HFFc6 (cell line): ENCODE measurements at places on chromosomes 12 and 14. TPM values are rescaled to one million over a fixed set of nuclear protein-coding genes. Genes with fewer than 3 reads are reported as not detected.

Gene ADAM20
- total RNA-seq, result 0.08 and 0.09 TPM in 2 replicates

Gene SRRM4
- not detected in 3 replicates for total RNA-seq

Gene DIABLO
- total RNA-seq, result 48.1 and 48.3 TPM in 2 replicates

Gene TMED8
- total RNA-seq, result 5.7 to 6.3 TPM (median 6.2 TPM) in 3 replicates

Gene ANKRD33
- total RNA-seq, result not detected in 2 replicates

Gene WSCD2
- not detected in 3 replicates for total RNA-seq

Gene NPAS3
- not detected in 3 replicates for total RNA-seq

Gene AKAP5
- 1.0 to 1.2 TPM (median 1.0 TPM) in 3 replicates for total RNA-seq

Gene MAX
- total RNA-seq, result 75.4 to 82.1 TPM (median 77.2 TPM) in 3 replicates

Gene SLCO1B1
- not detected in 3 replicates for total RNA-seq

Gene SPATA7
- 5.3 to 6.1 TPM (median 5.8 TPM) in 3 replicates for total RNA-seq

Gene KRT3
- total RNA-seq, result not detected in 3 replicates

Gene CLEC4D
- not detected in 3 replicates for total RNA-seq

Gene SNRNP35
- total RNA-seq, result 13.3 to 14.9 TPM (median 13.8 TPM) in 3 replicates

Gene SLC25A29
- 5.7 to 7.0 TPM (median 6.5 TPM) in 3 replicates for total RNA-seq

Gene HHIPL1
- 0.99 to 3.2 TPM (median 2.2 TPM) in 3 replicates for total RNA-seq

DNA sequence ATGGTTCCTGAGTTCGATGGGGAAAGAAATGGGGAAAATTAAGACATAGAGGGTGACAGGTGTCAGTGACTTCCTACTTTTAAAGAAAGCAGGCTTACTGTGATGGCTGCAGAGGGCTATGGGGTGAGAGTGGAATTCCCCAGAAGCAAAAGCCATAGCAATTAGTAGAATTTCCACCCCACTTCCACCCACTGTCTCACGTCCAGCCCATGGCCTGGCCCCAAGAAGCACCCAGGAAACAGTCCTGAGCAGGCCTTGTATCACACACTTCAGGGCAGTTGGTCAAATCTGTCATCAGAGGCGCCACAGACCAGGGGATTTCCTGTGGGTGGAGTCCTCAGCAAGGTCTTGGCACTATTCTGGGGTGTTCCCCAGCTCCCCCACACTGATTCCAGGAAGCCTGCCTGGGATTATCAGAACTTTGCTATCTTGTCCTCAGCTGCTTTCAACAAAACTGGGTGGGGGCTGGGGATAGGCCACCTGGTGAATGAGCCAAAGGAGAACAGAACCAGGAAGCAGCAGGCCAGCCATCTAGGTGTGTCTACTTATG lies 120.1 kb upstream of the CCND2 start:
- no peak overlapping the region for H3K27ac ChIP-seq
- peaks cover 5% of the 10 kb centered on the region for H3K27me3 ChIP-seq
- no peaks in the 10 kb centered on the region for H3K4me1 ChIP-seq
- no peak overlapping the region for H3K4me3 ChIP-seq

GRCh38 chr12:131309700-131310099 lies 356.0 kb downstream of the ADGRD1 start:
- DNase-seq, result no peak
- no peak overlapping the region for H3K4me3 ChIP-seq
- no peaks in the 10 kb centered on the region for H3K36me3 ChIP-seq
- no peaks in the 10 kb centered on the region; the same call in 1 of the 2 replicates for H3K27me3 ChIP-seq

DNA sequence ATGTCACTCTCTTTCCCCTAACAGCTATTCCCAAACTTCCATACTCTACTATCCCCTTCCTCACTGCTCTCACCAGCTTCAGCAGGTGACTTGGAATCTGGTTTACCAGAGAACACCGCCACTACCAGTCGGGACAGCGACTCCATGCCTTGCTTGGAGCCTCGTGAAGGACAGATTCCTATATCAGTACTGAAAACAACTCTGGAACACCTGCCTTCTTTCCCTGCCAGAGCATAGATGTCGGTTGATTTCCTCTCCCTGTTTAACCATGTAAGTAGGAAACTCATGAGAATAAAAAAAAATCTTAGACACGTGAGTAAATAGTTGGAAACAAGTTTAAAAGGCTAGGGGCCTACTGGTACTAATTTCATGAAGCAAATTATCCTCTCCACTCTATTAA lies 219.5 kb upstream of the ABCD2 start:
- H3K36me3 ChIP-seq, result no peaks in the 10 kb centered on the region
- no peak overlapping the region for H3K27ac ChIP-seq
- no peaks in the 10 kb centered on the region for H3K4me1 ChIP-seq
- no peaks in the 10 kb centered on the region for H3K27me3 ChIP-seq
- no peak overlapping the region for H3K4me3 ChIP-seq
- no peak for DNase-seq

- no peak overlapping the region for H3K4me3 ChIP-seq
- no peak for DNase-seq
- no peaks in the 10 kb centered on the region for H3K36me3 ChIP-seq
These were observed 176.0 kb downstream of the KIF26A start for GRCh38 chr14:104314251-104314941.

GRCh38 chr12:11577658-11578260 lies 71.7 kb upstream of the ETV6 start:
- no peak overlapping the region for H3K27ac ChIP-seq
- peaks cover 10% of the 10 kb centered on the region for H3K27me3 ChIP-seq
- H3K4me1 ChIP-seq, result peaks cover 43% of the 10 kb centered on the region
- 0 out of 2 replicates have a peak, but pooled peaks cover 4% of the 10 kb centered on the region for H3K36me3 ChIP-seq
- peak; percentile 3 for DNase-seq
- H3K4me3 ChIP-seq, result no peak overlapping the region

- H3K27ac ChIP-seq, result no peak overlapping the region
- no peaks in the 10 kb centered on the region for H3K27me3 ChIP-seq
- H3K36me3 ChIP-seq, result peaks cover 5% of the 10 kb centered on the region; the same call in 1 of the 2 replicates
- no peaks in the 10 kb centered on the region for H3K4me1 ChIP-seq
- no peak overlapping the region for H3K4me3 ChIP-seq
These were observed 17.9 kb upstream of the SOS2 start for GRCh38 chr14:50249136-50249775.

- peak; percentile 60 for DNase-seq
- peaks cover 49% of the 10 kb centered on the region for H3K4me1 ChIP-seq
- peaks cover 34% of the 10 kb centered on the region for H3K36me3 ChIP-seq
These were observed 185.3 kb upstream of the BCL2L14 start for GRCh38 chr12:11885261-11886038.

GRCh38 chr12:95601091-95601961 lies 50.0 kb upstream of the USP44 start:
- H3K27ac ChIP-seq, result peak overlapping the region; percentile 58
- H3K4me3 ChIP-seq, result peak overlapping the region; percentile 13
- peak; percentile 72 for DNase-seq

DNA sequence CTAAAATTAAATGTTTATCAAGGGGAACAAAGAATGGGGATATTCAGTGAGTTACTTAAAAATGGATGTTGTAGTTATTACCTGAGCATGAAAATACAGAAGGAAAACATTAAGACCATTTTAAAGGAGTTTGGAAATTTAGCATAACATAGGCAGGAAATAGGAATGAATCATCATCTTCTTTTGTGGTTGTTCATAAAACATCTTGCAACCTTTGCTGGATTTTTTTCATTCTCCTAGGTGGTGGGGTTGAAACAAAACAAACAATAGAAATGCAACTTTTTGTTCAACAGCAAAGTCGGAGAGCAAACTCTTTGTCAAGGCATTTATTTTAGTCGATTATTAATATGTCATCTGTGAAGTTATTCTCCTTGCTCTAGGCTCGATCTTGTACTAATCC lies 275.1 kb downstream of the IPO8 start:
- no peaks in the 10 kb centered on the region for H3K36me3 ChIP-seq
- no peak overlapping the region for H3K4me3 ChIP-seq
- H3K27ac ChIP-seq, result no peak overlapping the region
- peaks cover 23% of the 10 kb centered on the region for H3K4me1 ChIP-seq

GRCh38 chr14:23636317-23637211 lies at the start of gene DHRS2:
Gene DHRS2, plus strand, starts transcription at chr14:23636364. Its CDS starts 2,501 bp downstream, at chr14:23638865.
- H3K4me1 ChIP-seq, result peaks cover 16% of the 10 kb centered on the region
- no peak within 1 kb of the TSS for H3K27ac ChIP-seq
- no peak within 1 kb of the TSS for H3K4me3 ChIP-seq
- DNase-seq, result no peak
- peaks cover 9% of the 10 kb centered on the region for H3K27me3 ChIP-seq

DNA sequence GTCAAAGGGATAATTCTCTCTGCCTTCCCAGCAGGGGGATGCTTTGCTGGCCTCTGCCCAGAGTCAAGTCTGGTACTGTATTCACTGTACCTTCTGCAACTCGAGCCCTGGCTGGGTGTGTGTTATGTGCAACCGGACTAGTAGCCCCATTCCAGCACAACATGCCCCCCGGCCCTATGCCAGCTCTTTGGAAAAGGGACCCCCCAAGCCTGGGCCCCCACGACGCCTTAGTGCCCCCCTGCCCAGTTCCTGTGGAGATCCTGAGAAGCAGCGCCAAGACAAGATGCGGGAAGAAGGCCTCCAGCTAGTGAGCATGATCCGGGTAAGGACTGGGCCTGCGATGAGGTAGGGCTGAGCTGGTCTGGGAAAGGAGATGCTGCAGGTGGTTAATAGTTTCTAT lies 3.3 kb downstream of the RNF31 start:
- H3K4me3 ChIP-seq, result no peak overlapping the region
- DNase-seq, result no peak
- peaks cover 9% of the 10 kb centered on the region for H3K36me3 ChIP-seq
- no peak overlapping the region for H3K27ac ChIP-seq

GRCh38 chr12:28775556-28775955 lies 373.5 kb upstream of the FAR2 start:
- no peak for DNase-seq
- H3K4me3 ChIP-seq, result no peak overlapping the region

GRCh38 chr12:31206038-31206670 lies 119.8 kb downstream of the SINHCAF start:
- H3K4me3 ChIP-seq, result no peak overlapping the region
- no peaks in the 10 kb centered on the region for H3K36me3 ChIP-seq
- DNase-seq, result no peak
- H3K4me1 ChIP-seq, result no peaks in the 10 kb centered on the region
- H3K27ac ChIP-seq, result no peak overlapping the region

GRCh38 chr12:43293396-43293795 lies 258.6 kb downstream of the ADAMTS20 start:
- peaks cover 54% of the 10 kb centered on the region for H3K4me1 ChIP-seq
- no peak overlapping the region for H3K4me3 ChIP-seq
- DNase-seq, result no peak
- no peaks in the 10 kb centered on the region for H3K27me3 ChIP-seq
- H3K36me3 ChIP-seq, result 0 out of 2 replicates have a peak, but pooled peaks cover 3% of the 10 kb centered on the region

DNA sequence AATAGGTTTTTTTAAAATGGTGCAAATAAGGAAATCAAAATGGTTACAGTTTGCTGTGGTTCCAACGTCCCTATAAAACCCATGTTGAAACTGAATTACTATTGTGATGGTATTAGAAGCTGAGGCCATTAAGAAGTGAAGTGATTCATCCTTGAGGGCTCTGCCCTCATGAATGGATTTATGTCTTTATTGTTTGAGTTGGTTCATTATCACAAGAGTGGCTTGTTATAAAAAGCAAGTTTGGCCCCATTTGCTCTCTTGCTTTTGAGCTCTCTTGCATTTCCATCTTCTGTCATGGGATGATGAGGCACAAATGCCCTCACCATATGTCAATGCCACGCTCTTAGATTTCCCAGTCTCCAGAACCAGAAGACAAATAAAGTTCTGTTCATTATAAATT lies 62.3 kb downstream of the PRKD1 start:
- DNase-seq, result no peak
- no peaks in the 10 kb centered on the region for H3K36me3 ChIP-seq
- no peaks in the 10 kb centered on the region for H3K27me3 ChIP-seq

- H3K27me3 ChIP-seq, result peaks cover 21% of the 10 kb centered on the region
- DNase-seq, result no peak
- H3K4me1 ChIP-seq, result peaks cover 6% of the 10 kb centered on the region
These were observed 122.9 kb downstream of the PRKCH start for GRCh38 chr14:61444215-61444768.

GRCh38 chr14:80271389-80271788 lies 60.1 kb upstream of the DIO2 start:
- H3K27me3 ChIP-seq, result no peaks in the 10 kb centered on the region
- H3K4me3 ChIP-seq, result no peak overlapping the region
- H3K27ac ChIP-seq, result no peak overlapping the region

DNA sequence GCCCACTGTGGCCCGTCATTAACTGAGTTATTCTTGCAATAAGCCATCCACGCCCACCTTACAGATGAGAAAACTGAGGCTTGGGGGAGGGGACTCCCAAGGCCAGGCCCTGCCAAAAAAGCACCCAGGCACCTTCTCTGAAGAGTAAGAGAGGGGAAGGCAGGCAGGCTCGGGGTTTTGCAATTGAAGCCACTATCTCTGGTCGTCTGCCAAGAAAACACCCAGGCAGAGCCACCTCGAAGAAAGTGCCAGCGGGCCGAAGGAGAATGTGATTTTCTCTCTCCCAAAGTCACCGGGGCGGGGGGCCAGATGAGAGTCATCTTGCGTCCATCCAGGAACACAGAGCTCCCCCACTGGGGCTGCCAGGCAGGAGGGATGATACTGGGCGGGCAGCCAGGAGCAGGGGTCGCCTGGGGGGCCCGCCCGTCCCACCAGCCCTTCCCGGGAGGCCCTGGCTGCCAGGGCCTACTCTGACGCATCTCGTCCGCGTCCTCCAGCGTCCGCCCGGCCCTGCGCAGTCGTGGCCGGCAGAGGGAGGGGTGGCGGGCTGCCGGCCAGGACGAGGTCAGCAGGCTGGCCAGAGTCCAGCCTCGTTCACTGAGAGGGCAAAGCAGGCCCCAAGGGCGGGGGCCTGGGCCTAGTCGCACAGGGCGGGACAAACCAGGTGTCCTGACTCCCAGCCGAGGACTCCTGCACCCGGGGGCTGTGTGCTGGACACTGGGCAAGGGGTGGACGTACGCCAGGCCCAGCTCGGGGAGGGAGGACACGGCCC lies 74.3 kb downstream of the RFLNA start:
- peaks cover 13% of the 10 kb centered on the region for H3K27me3 ChIP-seq
- peak overlapping the region; percentile 43 for H3K4me3 ChIP-seq
- peaks cover 11% of the 10 kb centered on the region for H3K36me3 ChIP-seq
- H3K27ac ChIP-seq, result peak overlapping the region; percentile 89
- DNase-seq, result peak; percentile 89

GRCh38 chr14:101889898-101890297 lies 74.5 kb upstream of the DYNC1H1 start:
- no peaks in the 10 kb centered on the region for H3K4me1 ChIP-seq
- no peaks in the 10 kb centered on the region; the same call in 1 of the 2 replicates for H3K27me3 ChIP-seq
- peak; percentile 11 for DNase-seq
- peaks cover 15% of the 10 kb centered on the region; the same call in 1 of the 2 replicates for H3K36me3 ChIP-seq

DNA sequence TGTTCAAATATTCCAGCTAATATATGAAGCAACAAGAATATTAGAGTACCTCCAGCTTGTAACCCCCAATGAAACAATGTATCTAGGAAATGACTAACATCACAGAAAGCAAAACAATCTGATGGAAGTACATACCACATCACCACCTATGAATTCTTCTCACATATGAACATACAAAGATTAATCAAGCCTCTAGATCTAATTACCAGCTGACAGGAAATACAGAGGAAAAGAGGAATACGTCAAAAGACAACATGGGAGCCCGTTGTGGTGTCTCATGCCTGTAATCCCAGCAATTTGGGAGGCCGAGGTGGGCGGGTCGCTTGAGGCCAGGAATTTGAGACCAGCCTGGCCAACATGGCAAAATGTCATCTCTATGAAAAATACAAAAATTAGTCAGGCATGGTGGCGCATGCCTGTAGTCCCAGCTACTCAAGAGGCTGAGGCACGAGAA lies 7.5 kb downstream of the NEDD8 start:
- H3K27ac ChIP-seq, result peak overlapping the region; percentile 89
- H3K4me3 ChIP-seq, result peak overlapping the region; percentile 76
- H3K36me3 ChIP-seq, result peaks cover 27% of the 10 kb centered on the region
